ENCODE measurements at places on chromosomes 2 and 18. TPM values are rescaled to one million over a fixed set of nuclear protein-coding genes. Genes with fewer than 3 reads are reported as not detected.

The DOK6 gene
- 39.6 TPM for total RNA-seq

The INPP5D gene
- total RNA-seq = 4.9 TPM

The HS1BP3 gene
- total RNA-seq = 10.0 TPM

The INHBB gene
- total RNA-seq = 6.1 TPM

The ABCB11 gene
- 2.6 TPM for total RNA-seq

DNA sequence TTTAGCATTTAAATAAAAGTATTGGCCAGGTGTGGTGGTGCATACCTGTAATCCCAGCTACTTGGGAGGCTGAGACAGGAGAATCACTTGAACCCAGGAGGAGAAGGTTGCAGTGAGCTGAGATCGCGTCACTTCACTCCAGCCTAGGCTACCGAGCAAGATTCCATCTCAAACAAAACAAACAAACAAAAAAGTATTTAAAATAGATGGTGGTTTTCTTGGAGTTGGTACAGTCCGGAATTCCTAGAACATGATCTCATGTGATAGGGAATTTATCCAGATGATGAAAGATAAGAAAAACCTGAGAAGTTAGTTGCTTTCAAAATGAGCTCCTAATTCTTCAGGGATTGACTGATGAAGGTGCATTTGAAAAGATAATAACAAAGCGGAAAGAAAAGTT lies 62.0 kb downstream of the BIRC6 start:
- no peak for DNase-seq

DNA sequence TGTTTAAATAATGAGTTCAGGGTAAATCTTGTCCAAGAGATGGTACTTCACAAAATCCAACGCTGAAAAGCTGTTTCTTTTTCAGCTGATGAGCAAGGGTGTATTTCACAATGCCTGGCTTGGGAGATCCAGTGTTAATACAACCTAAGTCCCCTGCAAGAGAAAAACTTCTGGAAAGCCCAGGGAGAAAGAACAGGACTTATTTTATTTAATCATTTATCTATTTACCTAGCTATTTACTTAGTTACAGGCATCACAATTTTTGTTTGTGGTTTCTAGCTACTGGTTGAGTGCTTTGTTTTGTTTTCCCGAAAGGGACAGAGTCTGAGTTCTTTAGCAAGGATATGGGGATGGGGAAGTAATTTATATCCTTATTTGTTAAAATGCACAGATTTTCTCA lies 598.2 kb upstream of the SYT4 start:
- DNase-seq = no peak

DNA sequence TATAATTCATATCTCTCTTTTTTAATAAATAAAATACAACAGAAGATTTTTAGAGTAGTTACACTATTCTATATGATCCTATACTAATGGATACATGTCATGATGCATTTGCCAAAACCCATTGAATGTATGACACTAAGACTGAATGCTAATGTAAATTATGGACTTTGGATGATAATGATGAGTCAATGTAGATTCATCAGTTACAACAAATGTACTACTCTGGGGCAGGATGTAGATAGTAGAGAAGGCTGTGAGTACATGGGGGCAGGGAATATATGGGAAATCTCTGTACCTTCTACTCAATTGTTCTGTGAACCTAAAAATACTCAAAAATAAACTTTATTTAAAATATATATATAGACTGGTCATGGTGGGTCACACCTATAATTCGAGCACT lies 45.6 kb upstream of the NEDD4L start:
- DNase-seq = no peak

DNA sequence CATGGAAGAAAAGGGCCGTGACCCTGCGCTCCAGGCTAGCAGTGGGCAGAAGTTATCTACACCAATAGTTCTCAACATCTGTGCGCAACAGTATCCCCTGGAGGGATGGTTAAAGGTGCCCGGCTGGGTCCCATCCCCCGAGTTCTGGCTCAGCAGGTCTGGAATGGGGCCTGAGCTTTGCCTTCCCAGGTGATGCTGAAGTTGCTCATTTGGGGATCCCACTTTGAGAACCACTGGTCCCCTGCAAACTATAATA lies 31.1 kb downstream of the DNMT3A start:
- DNase-seq = no peak

DNA sequence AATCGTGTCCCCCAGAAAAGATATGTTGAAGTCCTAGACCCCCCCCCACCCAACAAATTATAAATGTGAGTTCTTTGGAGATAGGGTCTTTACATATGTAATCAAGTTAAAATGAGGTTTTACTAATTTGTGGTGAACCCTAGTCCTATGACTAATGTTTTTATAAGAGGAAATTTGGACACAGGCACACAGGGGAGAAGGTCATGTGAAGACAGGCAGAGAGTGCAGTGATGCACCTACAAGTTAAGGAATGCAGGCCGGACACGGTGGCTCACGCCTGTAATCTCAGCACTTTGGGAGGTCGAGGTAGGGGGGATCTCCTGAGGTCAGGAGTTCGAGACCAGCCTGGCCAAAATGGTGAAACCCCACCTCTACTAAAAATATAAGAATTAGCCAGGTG lies 5.8 kb upstream of the PMAIP1 start:
- DNase-seq = no peak

All from cerebellum (tissue), 4 donors.